ENCODE measurements at places on chromosomes 5 and 9.

DNA sequence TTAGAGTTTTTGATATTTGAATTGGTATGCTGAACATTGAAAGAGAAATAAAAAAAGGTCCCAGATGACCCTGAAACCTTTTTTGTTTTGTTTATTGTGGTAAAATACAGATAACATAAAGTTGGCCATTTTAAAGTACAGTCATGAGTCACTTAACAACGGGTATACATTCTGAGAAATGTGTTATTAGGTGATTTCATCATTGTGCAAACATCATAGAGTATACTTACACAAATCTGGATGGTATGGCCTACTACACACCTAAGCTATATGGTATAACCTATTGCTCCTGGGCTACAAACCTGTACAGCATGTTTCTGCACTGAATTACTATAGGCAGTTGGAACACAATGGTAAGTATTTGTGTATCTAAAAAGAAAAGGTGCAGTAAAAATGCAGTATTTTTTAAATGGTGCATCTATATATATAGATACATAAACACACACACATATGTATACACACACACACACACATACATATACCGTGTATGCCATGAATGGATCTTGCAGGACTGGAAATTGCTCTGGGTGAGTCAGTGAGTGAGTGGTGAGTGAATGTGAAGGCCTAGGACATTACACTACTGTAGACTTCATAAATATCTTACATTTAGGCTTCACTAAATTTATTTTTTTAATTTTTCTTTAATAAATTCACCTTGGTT lies 31.0 kb downstream of the TTC1 start:
- no peak for DNase-seq

DNA sequence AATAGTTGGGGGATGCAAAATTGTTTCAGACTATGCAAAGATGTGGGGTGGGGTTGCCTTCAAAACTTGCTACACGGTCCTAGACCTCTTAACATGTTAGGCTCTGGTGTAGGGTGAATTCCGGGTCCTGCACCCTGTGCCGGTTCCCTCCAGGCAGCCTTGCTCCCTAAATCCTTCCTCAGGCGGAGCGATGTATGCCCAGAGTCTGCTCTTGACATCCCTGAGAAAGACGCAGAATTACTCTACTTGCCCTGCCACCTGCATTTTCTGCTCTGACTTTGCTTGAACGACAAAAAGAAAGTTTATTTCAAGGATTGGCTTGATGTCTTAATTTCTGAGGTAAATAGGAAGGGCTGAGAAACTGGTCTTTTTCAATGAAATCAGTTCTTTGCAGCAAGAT lies 691 bp downstream of the THBS4 start:
- DNase-seq, result no peak

GRCh38 chr9:23784962-23785361 lies 41.1 kb downstream of the ELAVL2 start:
- no peak for DNase-seq

DNA sequence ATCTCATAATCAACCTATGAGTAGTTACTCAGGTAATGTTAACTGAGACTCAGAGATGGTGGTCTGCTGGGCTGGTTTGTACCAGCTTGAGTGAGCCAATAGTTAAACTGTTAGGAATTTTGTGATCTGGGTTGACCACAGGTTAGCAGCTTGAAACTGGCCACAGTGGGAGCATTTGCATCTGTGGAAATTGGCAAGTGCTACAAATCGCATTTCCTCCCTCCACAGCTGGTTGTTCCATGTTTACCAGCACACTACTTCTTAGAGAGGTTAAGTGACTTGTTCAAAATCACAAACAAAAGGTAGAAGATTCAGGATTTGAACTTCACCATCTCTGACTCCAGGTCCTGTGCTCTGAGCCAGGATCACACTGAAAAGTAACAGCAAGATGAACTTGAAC lies 446.9 kb upstream of the CLINT1 start:
- DNase-seq, result no peak

DNA sequence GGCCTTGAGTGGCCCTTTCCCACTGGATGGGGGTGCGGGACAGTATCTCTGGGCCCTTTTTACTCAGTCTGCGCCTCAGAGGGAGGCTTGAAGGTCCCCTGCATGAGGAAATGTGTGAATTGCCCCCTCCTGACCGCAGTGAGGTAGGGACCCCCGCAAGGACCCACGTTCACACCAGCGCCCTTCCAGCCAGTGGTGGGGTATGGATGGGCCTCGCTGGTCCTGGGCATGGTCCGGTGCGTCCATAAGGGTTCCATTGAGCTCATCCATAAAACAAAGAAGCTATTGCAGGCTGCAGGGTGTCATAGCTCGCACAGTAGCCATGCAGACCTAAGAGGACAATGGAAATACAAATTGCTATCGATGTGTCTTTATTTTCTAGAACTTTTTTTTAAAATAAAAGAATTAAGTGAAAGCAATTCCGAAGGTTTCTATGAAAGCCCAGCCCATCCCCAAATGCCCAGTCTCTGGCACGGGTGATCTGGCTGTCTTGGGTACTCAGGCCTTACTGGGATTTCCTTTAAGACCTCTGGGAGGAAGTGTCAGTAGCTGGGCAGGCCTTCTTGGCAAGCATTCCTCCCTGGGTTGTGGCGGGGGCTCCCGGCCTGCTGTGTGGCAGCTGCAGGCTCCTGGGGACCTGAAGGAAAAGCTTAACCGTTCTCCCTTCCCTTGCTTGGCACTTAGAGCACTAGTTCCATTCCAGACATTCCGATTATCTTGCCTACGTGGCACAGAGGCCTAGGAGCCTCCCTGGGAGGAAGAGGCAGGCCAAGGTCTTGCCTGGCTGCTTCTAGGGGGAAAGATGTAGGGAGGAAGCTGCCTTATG lies 1.5 kb upstream of the SEMA5A start:
- DNase-seq, result no peak

- DNase-seq, result no peak
Observed at GRCh38 chr9:33447799-33448553, 583 bp upstream of the AQP3 start.

GRCh38 chr5:84260140-84260539 lies 124.5 kb downstream of the EDIL3 start:
- no peak for DNase-seq

Measured in GM18507 (cell line).